Naive thymus-derived CD4-positive, alpha-beta T cell (primary cell): ENCODE measurements at places on chromosomes 7 and 10. TPM values are rescaled to one million over a fixed set of nuclear protein-coding genes. Genes with fewer than 3 reads are reported as not detected.
A peak's percentile ranks its signal among the peaks of the same experiment; 100 is the strongest.

DPCD gene
- 1.3 TPM for total RNA-seq

ADAMTS14 gene
- total RNA-seq, result 0.08 TPM

LDB3 gene
- 0.13 TPM for total RNA-seq

CD36 gene
- not detected in 2 replicates for total RNA-seq

MACC1 gene
- total RNA-seq, result 0.13 TPM

PRR15 gene
- total RNA-seq, result not detected

FGFBP3 gene
- 6.5 TPM for total RNA-seq

COBL gene
- total RNA-seq, result not detected

UTF1 gene
- not detected for total RNA-seq

ZNF282 gene
- 33.0 and 36.7 TPM in 2 replicates for total RNA-seq

WNT8B gene
- total RNA-seq, result not detected

NEBL gene
- 1.4 TPM for total RNA-seq

ATOH7 gene
- total RNA-seq, result not detected

- no peaks in the 10 kb centered on the region for H3K36me3 ChIP-seq
- no peak for DNase-seq
- H3K27ac ChIP-seq, result peak overlapping the region; percentile 97
- H3K27me3 ChIP-seq, result no peaks in the 10 kb centered on the region
- H3K4me3 ChIP-seq, result no peak overlapping the region
Observed at GRCh38 chr7:151012031-151012692, 12.1 kb downstream of the ATG9B start.

GRCh38 chr7:114957444-114957843 lies 35.5 kb downstream of the MDFIC start:
- no peak overlapping the region for H3K27ac ChIP-seq
- H3K4me3 ChIP-seq, result no peak overlapping the region
- DNase-seq, result no peak
- H3K36me3 ChIP-seq, result no peaks in the 10 kb centered on the region

DNA sequence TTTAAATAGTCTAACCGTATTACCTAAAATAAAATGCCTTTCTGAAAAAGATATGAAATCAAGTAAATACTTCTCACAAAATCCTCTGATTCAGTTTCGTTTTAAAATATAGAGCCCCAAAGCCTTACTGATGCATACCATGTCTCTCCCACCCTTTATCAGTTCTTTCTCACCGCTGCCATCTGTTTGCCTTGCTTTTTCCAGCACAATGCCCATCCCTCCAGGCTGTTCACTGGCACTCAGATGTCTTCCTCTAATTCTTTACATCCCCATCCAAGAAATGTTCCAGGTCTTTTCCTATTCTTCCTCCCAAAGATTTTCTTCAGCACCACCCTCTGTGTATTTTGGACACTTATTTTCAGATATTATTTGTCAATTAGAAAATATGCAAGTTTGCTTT lies 116.5 kb upstream of the LRRN3 start:
- H3K27ac ChIP-seq, result no peak overlapping the region
- H3K27me3 ChIP-seq, result no peaks in the 10 kb centered on the region
- peaks cover 10% of the 10 kb centered on the region for H3K4me1 ChIP-seq
- DNase-seq, result no peak

DNA sequence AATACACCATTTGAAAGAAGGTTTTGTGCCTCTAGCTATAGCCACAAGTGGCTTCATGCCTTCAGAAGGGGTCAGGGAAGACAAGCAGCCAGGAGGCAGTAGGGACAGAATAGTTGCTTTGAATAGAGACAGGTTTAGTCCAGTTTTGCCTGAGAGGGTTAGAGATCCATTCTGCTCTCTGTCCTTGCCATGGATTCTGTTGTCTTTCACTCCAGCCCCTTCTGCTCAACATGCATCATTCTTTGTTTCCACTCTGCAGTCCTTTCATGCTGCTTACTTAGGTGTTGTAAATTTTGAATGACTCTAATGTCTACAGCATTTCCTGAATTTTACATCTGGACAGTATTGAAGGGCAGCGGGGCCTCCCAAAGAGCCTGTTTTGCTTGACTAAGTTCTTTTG lies 60.3 kb downstream of the CNTNAP2 start:
- H3K27me3 ChIP-seq, result no peaks in the 10 kb centered on the region
- no peak overlapping the region for H3K4me3 ChIP-seq
- no peaks in the 10 kb centered on the region for H3K36me3 ChIP-seq
- no peak overlapping the region for H3K27ac ChIP-seq
- H3K4me1 ChIP-seq, result no peaks in the 10 kb centered on the region
- no peak for DNase-seq

GRCh38 chr7:98210513-98211220 lies 572 bp upstream of the BHLHA15 start:
- peaks cover 11% of the 10 kb centered on the region for H3K36me3 ChIP-seq
- no peak overlapping the region for H3K4me3 ChIP-seq
- DNase-seq, result no peak
- no peak overlapping the region for H3K27ac ChIP-seq

- no peaks in the 10 kb centered on the region for H3K36me3 ChIP-seq
- no peak overlapping the region for H3K4me3 ChIP-seq
- no peaks in the 10 kb centered on the region for H3K27me3 ChIP-seq
- DNase-seq, result no peak
- H3K4me1 ChIP-seq, result no peaks in the 10 kb centered on the region
Observed at GRCh38 chr10:27644307-27644939, 101.2 kb downstream of the MKX start.

- no peaks in the 10 kb centered on the region for H3K27me3 ChIP-seq
- H3K36me3 ChIP-seq, result no peaks in the 10 kb centered on the region
- H3K4me1 ChIP-seq, result no peaks in the 10 kb centered on the region
- no peak overlapping the region for H3K4me3 ChIP-seq
Observed at GRCh38 chr10:86662186-86663045, 5.9 kb upstream of the LDB3 start.

DNA sequence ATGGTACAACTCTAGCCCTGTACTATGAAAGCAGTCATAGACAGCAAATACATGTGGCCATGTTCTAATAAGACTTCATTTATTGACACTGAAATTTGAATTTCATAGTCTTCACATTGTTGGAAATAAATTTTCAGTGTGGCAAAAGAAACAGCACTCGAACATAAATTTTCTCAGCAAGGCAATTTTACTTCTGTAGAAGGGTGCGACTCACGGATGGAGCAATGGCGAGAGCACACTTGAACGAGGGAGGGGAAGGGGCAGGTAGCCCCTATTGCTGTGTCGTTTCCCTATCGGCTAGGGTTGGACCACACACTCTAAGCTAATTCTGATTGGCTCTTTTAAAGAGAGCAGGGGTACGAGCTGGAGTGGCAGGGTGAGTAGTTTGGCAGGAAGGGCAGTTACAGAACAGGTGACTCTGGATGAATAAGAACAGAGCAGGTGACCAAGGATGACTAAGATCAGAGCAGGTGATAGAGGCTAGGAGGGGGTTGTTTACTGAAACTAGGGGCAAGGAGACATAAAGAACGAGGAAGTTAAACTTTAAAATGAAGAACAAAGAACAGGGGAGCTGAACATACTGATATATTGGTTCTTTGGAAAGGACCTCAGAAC lies 52.0 kb downstream of the LRRC4 start:
- no peak for DNase-seq
- peaks cover 9% of the 10 kb centered on the region for H3K36me3 ChIP-seq
- H3K27me3 ChIP-seq, result no peaks in the 10 kb centered on the region

GRCh38 chr10:120455606-120456005 lies 1.4 kb upstream of the PLPP4 start:
- DNase-seq, result no peak
- H3K4me3 ChIP-seq, result no peak overlapping the region
- H3K27ac ChIP-seq, result no peak overlapping the region
- H3K4me1 ChIP-seq, result no peaks in the 10 kb centered on the region

DNA sequence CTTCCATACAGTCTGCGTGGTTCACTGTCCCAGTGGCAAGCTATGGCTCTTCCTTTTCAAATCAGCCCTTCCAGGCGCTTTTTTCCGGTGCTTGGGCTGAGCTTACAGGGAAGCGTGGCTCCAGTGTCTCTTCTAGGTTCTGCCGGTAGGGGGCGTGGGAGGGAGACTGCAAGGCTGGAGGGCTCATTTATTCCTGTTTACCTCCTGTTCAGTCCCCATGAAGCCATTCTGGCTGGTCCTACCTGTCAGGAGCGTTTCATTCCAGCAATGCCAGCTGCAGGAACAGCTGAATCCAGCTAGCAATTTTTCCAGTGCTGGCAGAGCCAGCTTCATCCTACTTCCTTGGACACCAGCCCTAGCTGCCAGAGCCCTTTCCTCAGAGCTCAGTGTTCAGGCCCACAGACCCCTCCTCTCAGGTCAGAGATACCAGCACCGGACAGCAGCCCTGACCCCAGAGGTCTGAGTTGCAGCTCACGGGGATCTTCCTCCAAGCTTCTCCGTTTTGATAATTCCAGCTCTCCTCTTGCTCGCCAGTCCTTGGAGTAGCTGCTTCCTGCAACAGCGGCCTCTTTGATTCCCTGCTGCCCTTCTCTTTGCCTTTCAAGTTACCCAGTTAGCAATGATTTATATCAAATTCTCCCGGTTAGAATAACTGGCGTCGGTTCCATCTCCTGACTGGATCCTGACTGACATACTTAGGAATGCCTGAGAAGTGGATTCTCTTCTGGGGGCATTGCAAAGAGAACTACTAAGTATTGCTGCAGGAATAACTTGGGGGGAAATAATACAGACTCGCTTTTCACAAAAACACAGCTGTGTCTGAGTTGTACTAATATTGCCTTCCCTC lies 129.8 kb downstream of the FRMD4A start:
- no peak overlapping the region for H3K27ac ChIP-seq
- no peak for DNase-seq
- no peaks in the 10 kb centered on the region for H3K27me3 ChIP-seq
- H3K4me3 ChIP-seq, result no peak overlapping the region

DNA sequence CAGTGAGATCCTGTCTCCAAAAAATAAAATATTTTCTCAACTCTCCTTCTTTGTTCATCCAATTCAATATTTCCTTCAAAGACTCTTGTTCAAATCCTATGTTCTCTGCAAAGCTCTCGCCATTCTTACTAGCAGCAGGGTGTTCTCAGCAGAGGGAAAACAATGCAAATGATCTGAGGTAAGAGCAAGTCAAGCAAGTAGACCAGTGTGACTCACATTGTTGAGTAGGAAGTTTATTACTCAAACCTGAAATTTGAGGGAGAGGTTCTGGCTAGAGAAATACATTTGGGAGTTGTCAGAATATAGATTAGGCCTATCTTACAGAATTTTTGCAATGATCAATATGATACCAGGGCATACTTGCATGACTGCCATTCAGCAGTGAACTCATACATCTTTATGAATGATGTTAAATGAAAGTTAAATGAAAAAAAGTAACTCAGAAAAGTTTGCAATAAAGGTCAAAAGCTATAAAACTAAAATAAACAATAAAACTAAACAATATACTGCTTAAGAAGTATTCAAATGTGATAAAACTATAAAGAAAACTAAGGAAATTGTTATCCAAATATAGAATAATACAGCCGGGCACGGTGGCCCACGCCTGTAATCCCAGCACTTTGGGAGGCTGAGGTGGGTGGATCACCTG lies 5.8 kb downstream of the IDE start:
- no peak for DNase-seq
- no peak overlapping the region for H3K4me3 ChIP-seq
- H3K4me1 ChIP-seq, result peaks cover 14% of the 10 kb centered on the region
- no peaks in the 10 kb centered on the region for H3K27me3 ChIP-seq
- no peak overlapping the region for H3K27ac ChIP-seq

GRCh38 chr7:81430150-81430549 lies 339.7 kb downstream of the HGF start:
- no peak overlapping the region for H3K27ac ChIP-seq
- H3K36me3 ChIP-seq, result no peaks in the 10 kb centered on the region
- H3K27me3 ChIP-seq, result no peaks in the 10 kb centered on the region
- DNase-seq, result no peak

- DNase-seq, result no peak
- H3K4me1 ChIP-seq, result no peaks in the 10 kb centered on the region
- H3K36me3 ChIP-seq, result no peaks in the 10 kb centered on the region
- H3K27ac ChIP-seq, result no peak overlapping the region
- no peak overlapping the region for H3K4me3 ChIP-seq
Observed at GRCh38 chr7:69213878-69214277, 384.4 kb upstream of the AUTS2 start.

- no peaks in the 10 kb centered on the region for H3K27me3 ChIP-seq
- H3K4me3 ChIP-seq, result no peak overlapping the region
- H3K27ac ChIP-seq, result no peak overlapping the region
- no peaks in the 10 kb centered on the region for H3K4me1 ChIP-seq
Observed at GRCh38 chr7:1645071-1645409, 25.0 kb upstream of the ELFN1 start.

DNA sequence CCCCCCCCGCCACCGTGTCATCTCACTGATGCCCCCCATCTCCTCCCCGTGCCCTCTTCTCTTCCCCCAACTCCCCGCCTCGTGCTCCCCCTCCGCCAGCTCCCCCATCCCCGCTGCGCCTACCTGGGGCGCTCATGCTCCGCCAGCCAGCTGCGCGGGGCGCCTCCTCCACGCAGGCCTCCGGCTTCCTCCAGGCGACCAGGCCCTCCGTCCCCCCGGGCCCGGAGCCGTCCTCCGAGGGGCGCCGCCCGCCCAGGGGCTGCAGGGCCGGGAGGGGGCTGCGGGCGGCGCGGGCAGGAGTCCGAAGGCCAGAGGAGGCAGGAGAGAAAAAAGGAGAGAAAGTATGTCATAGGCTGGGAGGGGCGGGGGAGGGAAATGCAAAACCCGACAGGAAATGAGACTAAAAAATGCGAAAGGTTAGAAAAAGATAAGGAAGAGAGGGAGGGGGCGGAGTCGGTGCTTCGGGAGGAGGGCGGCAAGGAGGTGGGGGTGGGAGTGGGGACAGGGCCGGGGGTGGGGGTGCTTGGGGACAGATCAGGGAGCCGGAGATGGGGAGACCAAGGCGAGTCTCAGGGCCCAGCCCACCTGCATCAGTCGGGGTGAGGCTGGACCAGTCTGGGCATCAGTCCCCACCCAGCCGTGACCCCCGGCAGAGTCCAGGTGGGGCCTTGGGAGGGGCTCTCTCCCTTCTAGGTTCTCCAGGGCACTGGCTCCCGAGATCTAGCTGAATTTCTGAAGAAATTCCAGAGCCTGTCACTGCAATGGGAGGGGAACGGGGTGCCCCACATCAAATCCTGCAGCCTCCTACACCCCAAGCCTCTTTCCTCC lies at the start of gene CARD11:
Gene CARD11, minus strand, starts transcription at position 324 of the 828 bp plus-strand sequence. CDS start 85,361 bp downstream, outside the sequence.
- H3K27ac ChIP-seq, result peak within 1 kb of the TSS; percentile 100
- no peaks in the 10 kb centered on the region for H3K27me3 ChIP-seq
- peaks cover 49% of the 10 kb centered on the region for H3K4me1 ChIP-seq
- H3K4me3 ChIP-seq, result peak within 1 kb of the TSS; percentile 85

DNA sequence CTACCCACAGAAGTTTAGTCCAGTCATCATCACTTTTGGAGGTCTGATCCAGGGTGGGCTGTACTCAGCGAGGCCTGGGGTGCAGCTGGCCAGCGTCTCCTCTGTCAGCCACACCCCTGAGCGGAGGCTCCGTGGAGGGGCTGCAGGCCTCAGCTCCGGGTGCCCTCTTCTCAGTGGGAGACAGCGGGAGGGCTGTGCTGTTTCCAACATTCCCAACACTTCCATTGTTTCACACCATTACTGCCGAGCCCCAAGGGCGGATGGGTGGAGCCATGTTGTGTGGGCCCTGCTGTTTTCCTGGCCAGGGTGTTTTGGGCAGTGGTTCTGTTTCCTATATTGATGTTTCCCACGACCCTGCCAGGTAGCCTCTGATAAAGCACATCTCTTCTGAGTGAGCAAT lies 95.0 kb downstream of the MKI67 start:
- no peaks in the 10 kb centered on the region for H3K27me3 ChIP-seq
- no peaks in the 10 kb centered on the region for H3K36me3 ChIP-seq
- no peak for DNase-seq
- no peaks in the 10 kb centered on the region for H3K4me1 ChIP-seq

- no peak overlapping the region for H3K27ac ChIP-seq
- peaks cover 8% of the 10 kb centered on the region for H3K4me1 ChIP-seq
- no peak for DNase-seq
- no peak overlapping the region for H3K4me3 ChIP-seq
Observed at GRCh38 chr7:143485500-143485899, 7.8 kb downstream of the TAS2R41 start.
